ENCODE measurements at places on chromosomes 7 and 10.

GRCh38 chr7:72490301-72490700 lies 78.2 kb upstream of the CALN1 start:
- no peak for DNase-seq

DNA sequence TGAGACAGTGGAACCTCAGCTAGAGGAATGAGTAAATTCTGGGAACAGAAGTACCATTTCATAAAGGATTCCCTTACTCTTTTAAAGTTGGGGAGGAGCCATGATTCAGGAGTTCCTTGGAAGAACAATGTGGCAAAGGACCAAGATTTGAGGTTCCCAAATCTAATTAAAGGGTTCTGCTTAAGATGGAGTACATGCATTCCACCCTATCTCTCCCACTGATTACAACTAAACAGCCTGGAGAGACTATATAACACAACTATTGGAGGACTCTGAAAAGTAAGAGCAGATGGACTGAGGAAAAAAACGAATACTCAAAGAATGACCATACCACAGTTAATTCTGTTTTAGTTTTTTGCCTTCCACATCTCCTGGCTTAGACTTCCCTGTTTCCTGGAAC lies 212.9 kb upstream of the IMMP2L start:
- no peak for DNase-seq

GRCh38 chr7:131795400-131795799 lies 239.0 kb upstream of the PODXL start:
- DNase-seq: no peak

DNA sequence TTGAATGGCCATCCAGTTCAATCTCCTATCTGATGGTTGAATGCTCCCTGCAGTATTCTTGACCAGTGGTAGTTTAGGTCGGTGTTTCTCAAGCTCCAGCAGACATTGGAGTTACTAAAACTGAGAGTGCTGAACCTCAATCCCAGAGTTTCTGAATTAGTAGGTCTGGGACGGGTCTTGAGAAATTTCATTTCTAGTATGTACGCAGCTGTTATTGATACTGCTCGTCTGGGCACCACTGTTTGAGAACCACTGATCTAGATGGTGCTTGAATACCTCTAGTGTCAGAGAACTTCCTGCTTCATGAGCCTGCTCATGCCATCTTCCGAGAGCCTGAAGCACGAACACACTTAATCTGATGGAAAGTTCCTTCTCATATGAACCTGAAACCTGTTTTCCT lies 99.4 kb upstream of the CREB5 start:
- no peak for DNase-seq

DNA sequence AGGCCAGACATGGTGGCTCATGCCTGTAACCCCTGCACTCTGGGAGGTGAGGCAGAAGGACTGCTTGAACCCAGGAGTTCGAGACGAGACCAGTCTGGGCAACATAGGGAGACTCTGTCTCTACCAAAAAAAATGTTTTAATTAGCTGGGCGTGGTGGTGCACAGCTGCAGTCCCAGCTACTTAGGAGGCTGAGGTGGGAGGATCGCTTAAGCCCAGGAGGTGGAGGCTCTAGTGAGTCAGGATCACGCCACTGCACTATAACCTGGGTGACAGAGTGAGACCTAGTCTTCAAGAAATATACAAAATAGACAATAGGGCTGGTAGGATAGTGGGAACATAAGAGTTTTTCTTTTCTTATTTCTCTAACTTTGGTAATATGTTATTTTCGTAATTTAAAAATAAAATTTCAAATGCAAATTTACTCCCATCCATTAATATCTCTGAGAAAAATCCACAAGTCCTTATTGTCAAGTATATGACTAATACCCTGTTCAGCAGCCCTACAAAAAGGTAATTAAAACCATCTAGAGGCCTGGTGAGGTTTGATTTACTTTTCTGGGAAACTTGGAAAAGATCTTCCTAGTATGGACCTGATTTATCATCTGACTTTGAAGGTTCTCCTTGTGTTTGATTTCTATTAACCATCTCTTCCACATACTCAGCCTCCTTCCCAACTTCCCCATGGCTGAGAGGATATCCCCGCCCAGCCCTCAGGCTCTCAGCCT lies 50.0 kb downstream of the CREB3L2 start:
- no peak for DNase-seq

- no peak for DNase-seq
Measured at GRCh38 chr7:139054101-139054500, 18.3 kb upstream of the ZC3HAV1L start.

GRCh38 chr10:99782447-99783286 lies at the start of gene ABCC2:
Gene ABCC2 (plus strand): TSS chr10:99782640. CDS start chr10:99782845, 205 bp downstream.
- DNase-seq: no peak

DNA sequence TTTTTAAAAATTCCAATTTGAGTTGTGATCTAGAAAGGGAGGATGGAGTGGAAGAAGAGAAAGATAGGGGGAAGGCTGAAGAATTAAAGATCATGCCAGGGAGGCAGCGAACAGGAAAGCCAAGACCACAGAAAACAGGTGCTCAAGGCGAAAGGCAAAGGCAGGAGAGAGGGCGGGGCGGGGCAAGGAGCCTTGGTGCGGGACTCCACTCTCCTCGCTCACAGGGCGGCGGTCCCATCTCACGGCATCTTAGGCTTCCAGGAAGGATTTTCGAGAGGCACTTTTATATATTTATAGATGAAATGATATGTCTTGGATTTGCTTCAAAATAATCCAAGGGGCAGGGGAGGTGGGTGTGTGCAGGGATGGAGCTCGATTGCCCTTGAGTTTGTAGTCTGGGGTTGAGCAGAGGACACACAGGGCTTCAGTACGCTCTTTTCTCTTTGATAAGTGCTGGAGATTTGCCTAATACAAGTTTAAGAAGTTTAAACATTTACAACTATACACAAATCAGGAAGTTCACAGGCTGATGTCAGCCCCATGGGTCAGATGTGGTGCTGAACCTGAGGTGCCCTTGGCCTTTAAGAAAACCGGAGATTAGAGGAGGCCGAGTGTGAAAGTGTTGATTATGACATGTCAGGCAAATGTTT lies 161.1 kb downstream of the PRKAG2 start:
- DNase-seq: no peak

GRCh38 chr10:79226391-79227245 lies 120.7 kb upstream of the PPIF start:
- no peak for DNase-seq

- no peak for DNase-seq
Measured at GRCh38 chr10:938941-939678, 7.6 kb upstream of the LARP4B start.

DNA sequence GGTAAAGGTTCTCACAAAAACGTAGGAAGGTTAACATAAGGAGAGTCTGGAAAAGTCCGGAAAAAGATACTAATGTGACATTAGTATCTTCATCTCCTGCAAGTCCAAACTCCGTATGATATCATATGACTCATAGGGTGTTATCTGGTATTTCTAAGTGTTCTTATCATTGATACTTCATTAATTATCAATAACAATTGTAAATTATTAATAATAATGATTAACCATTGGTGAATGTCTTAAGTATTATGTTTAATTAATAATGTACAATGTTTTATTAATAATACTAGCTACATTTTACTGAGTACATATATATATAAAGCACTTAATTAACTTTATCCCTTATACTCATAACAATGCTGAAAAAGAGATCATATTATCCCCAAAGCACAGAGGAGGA lies 402.4 kb downstream of the SEMA3D start:
- DNase-seq: no peak

- no peak for DNase-seq
Measured at GRCh38 chr10:184911-185310, 49.7 kb downstream of the ZMYND11 start.

- DNase-seq: no peak
Measured at GRCh38 chr10:5618829-5619228, 47.6 kb downstream of the ASB13 start.

GRCh38 chr7:122013065-122013464 lies 131.0 kb downstream of the AASS start:
- DNase-seq: no peak

- DNase-seq: no peak
Measured at GRCh38 chr7:151342102-151342646, 562 bp downstream of the NUB1 start.

DNA sequence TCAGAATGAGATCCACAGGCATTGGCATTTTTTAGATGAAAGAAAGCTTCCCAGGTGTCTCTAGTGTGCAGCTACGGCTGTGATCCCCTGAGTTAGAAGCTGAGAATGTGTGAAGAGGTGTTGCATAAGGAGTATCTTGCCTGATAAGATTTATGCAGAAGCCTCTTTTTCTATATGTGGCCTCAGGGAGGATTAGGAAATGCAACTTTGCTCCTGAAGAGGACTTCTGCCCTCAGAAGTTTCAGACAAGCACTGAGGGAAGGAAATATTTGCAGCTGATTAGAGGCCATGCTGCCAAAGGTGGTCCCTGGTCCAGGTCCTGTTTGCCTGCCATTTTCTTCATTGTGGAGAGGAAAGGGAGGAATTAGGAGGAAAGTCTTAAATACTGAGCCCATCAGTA lies 551.8 kb downstream of the PHTF2 start:
- DNase-seq: no peak

DNA sequence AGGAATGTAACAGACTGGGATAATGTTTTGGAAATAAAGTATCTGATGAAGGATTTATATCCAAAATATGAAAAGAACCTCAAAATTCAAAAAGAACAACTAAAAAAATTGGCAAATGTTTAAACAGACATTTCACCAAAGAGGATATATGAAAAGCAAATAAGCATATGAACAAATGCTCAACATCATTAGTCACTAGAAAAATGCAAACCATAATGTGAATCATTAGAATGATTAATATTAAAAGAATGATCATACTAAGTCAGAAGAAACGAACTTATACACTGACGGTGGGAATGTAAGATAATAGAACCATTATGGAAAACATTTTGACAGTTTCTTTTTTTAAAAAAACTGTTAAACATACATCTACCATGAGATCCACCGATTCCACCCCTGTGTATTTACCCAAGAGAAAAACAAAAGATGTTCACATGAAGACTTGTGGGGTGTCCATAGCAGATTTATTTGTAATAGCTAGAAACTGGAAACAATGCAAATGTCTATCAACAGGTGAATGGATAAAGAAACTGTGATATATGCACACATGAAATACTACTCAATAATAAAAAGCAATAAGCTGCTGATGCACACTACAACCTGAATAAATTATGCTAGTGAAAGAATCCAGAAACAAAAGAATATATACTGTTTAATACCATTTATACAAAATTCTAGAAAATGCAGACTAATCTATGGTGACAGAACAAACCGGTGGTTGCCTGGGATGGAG lies 35.7 kb downstream of the PRKG1 start:
- DNase-seq: no peak

DNA sequence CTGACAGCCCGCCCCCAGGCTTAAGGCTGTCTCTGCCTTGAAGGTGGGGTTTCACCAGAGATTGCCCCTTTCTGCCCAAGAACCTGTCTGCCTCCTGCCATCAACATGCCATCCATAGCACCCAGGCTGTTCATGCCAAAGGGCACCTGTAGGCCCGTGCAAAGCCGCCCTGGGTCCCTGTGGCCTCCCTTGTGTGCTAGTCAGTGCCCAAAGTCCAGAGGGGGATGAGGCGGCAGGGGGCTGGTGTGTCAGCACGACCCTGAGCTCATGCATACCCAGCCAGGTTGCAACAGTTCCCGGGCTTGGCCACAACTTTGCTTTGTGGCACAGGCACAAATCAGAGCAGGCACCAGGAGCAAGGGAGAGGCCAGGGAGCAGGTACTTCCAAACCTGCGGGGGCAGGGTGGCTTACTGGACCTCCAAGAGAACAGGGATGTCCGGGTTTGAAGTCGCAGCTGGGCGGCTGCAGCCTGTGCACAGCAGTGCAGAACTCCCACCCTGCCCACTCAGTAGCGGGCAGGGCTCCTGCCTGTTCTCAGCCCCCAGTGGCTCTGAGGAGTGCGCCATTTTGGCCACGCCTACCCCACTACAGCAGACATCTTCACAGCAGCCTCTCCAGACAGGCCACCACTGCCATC lies 671.1 kb upstream of the GRM3 start:
- DNase-seq: no peak

GRCh38 chr10:21993360-21994001 lies 10.0 kb downstream of the DNAJC1 start:
- DNase-seq: no peak

DNA sequence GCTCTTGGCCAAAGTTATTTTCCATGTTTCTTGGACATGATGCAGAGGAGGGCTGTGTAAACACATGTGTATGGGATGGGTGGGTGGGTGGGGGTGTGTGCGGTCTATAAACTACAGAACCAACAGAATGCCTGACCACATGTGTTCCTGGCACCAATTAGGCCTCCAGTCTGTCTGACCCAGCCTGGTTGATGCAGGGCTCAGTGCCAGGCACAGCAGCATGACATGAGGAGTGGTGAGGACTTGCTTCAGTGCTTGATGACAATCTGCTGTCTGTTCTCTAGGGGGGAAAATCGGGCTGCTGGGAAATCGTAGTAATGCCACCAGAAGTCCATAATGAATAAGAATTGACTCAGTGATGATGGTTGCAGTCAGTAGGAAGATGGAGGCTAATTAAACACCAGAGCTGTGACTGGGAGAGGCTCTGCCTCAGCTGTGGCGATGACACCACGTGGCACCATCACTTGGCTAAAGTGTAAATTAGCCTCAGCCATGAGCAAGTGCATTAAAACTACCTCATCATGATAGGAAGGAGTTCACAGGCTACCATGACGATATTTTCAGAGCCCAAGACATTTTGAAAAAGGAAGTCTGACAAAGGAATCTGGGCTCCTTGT lies 260.1 kb upstream of the PODXL start:
- DNase-seq: no peak

- DNase-seq: no peak
Measured at GRCh38 chr10:10133281-10133680, 884.4 kb upstream of the CELF2 start.

DNA sequence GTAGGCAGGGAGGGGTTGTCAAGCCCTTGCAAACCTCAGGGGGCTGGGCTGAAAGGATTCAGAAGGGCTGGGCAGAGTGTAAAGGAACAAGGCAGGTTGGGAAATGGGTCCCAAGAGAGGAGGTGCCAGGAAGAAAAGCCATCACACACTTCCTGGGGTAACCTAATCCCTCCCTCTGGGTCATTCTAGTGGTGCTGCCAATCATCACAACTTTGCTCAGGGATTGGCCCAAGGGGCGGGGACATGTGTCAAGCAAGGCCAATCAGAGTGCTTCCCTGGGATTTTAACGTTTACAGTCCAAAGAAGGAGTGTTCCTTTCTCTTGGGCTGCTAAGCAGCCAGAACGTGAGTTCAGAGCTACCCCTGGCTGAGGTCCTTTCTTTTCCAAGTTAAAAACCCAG lies 57.1 kb upstream of the NPTX2 start:
- DNase-seq: no peak

DNA sequence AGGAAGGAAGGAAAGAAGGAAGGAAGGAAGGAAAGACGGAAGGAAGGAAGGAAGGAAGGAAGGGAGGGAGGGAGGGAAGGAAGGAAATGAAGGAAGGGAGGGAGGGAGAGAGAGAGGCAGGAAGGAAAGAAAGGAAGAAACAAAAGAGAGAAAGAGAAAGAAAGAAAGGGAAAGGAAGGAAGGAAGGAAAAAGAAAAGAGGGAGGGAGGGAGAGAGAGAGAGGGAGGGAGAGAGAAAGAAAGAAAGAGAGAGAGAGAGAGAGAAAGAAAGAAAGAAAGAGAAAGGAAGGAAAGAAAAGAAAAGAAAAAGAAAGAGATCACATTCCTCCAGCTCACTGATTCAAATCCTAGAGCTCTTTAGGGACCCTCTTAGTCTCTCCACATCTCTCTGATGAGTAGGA lies 24.7 kb downstream of the ELN start:
- no peak for DNase-seq

Data from stimulated activated CD4-positive, alpha-beta T cell treated with anti-CD3 and anti-CD28 coated beads, Interleukin-1b, Interleukin-23, amount 100 ng/mL, for 4 hours (primary cell).